ENCODE measurements at places on chromosomes 16 and 17.

DNA sequence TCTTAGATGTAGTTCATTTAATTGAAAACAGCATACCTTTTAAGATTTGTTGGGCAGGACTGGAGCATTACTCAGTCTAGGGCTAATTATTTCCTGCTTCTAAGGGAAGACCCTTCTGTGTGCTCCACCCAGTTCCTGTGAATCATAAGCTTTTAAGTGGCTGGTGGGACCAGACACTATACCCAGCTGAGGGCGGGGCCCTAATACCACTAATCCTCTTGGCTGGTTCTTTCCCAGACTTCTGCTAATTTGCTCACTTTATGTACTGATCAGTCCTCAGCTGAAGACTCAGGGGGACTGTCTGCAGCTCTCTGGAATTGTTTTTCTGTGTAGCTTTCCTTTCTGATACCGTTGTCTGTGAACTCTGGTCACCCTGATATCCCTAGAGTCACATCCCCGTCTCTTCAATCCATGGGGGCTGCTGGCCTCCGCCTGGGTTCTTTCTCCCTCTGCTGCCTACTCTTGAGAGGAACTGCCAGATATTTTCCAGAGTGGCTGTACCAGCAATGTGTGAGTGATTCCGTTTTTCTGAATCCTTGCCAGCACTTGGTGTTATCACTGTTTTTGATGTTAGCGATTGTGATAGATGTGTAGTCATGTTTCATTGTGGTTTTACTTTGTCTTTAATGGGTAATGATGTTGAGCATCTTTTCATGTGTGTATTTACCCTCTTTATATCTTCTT is 35.1 kb downstream of the MFSD11 start:
- DNase-seq, result no peak

GRCh38 chr17:45222996-45223538 is 1.4 kb downstream of the FMNL1 start:
- no peak for DNase-seq

DNA sequence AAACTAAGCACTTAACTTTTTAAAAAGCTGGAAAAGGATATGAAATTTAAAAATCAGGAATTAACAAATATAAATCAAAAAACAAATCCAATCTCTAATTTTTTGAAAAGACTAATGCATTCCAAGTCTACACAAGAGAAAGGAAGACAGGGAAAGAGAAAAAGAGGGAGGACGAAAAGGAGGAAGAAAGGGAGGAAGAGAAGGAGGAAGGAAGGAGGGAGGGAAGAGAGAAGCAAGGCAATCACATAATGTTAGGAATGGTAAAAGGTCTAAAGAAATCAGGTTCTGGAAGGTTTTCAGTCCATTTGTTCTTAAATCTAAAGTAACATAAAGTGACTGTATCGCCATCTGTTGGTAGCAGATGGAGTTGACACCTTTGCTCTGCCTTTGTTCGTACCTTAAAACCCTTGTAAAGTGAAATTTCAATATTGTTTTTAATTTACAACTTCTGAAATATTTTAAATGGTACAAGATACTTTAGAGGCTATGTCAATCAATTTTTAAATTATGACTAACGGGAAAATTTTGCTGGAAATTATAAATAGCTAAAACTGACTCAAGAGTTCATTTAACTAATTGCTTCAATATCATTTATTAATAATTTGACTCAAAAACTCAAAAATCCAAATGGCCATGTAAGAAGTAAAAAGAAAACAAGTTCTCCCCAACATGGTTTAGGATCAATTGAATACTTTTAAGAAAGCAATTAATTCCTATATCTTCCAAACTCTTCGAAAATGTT is 20.4 kb upstream of the CDYL2 start:
- DNase-seq, result peak; percentile 24

DNA sequence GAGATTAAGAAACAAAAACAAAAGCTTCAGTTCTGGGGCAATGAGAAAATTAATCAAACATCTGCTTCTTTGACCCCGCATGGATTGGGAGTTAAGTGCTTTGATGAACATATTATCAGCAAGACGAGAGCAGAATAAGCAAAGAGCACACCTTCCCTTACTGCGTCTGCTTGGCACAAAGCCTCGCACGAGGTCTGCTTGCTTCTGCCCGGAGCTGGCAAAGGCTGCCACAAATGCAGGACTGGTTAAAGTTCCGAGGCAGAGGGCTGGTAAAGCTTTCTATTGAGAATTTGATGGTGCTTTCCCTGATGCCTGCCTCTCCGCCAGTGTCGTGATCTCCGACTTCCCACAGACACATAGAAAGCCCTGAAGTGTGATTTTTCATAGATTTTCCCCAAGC is 17.0 kb downstream of the VAT1L start:
- DNase-seq, result no peak

DNA sequence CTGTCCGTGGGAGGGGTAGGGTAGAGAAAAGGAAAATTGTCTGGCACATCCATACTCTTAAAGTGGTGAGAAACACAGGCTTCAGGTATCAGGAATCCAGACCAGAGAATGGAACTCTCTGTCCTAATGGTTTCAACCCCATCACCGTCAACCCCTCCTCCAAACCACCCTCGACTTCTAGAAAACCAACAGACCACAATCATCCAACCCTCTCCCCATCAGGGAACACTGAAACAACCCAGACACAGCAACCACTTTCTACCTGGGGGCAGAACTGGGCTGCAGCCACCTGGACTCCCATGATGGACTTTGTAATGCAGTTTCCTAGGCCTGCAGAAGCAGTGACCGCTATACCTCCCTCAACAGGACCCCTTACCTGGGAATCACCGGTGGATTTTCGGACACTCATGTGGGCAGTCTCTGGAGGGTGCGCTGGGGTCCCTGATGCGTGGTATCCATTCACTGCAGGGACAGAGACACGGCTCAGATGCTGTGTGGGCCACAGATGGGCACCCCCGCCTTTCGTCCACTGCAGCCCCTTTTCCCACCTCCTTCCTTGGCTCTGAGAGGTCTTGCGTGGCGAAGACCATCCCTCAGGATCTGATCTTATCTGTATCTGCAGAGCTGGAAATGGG is 64.3 kb upstream of the RCVRN start:
- DNase-seq, result no peak

DNA sequence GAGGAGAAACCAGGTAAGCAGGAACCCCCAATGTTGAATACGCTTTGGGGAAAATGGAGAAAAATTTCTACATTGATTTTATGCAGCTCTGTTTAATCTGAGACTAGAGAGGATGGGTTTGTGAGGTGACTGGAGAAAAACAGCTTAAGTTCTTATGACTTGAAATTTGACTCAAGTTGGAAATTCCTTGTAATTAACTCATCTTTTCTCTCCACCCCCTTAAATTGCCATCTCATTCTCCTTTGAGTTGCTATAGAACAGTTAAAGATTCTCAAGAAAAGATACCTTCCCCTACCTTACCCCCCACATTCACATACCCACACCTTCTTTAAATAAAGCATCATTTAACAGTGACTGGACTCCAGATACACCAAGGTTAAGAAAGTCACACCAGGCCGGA is 24.2 kb downstream of the ZNRF1 start:
- DNase-seq, result no peak

DNA sequence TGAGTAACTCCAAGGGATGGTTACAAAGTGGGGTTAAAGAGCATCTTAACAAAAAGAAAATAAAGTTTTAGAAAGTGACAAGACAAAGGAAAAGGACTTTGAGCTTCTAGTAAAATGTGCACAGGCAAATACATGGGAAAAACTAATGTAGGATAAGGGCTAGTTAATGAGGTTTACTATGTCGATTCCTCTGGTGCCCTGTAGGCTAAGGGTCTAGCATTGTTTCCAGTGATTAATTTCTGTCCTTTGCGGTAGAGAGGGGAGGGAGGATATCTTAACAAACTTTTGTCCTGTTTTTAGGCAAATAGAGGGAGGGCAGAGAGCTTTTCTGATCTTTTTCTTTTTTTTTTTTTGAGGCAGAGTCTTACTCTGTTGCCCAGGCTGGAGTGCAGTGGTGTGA is 96.6 kb upstream of the SIAH1 start:
- DNase-seq, result no peak

DNA sequence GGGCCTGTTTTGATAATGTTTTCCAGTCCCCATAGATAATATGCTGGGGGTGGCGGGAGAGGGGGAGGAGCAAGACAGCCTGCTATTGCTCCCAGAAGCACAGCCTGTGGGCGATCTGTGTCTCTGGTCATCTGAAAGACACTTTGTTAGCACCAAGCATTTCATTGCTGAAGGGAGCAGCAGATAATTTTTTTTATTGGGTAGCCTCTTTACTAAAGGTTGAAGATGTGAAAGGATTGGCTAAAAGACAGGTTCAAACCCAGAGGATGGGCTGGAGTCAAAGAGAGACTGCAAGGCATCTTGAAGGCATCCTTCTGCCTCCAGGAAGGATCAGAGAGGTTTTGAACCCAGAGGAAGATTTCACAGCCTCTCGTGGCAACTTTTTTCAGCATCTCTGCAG is 60.6 kb downstream of the C17orf67 start:
- DNase-seq, result no peak

- DNase-seq, result no peak
Observed at GRCh38 chr16:57883953-57884654, 81.8 kb upstream of the KIFC3 start.

- peak; percentile 8 for DNase-seq
Observed at GRCh38 chr16:20849589-20850390, 43.5 kb downstream of the REXO5 start.

DNA sequence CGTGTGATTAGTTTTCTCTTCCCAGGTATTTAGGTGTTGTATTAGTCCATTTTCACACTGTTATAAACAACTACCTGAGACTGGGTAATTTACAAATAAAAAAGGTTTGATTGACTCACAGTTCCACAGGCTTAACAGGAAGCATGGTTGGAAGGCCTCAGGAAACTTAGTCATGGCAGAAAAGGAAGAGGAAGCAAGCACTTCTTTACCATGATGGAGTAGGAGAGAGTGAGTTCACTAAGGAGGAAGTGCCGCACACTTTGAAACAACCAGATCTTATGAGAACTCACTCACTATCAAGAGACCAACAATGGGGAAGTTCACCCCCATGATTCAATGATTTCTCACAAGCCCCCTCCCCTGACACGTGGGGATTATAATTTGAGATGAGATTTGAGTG is 1343.7 kb upstream of the GOT2 start:
- no peak for DNase-seq

DNA sequence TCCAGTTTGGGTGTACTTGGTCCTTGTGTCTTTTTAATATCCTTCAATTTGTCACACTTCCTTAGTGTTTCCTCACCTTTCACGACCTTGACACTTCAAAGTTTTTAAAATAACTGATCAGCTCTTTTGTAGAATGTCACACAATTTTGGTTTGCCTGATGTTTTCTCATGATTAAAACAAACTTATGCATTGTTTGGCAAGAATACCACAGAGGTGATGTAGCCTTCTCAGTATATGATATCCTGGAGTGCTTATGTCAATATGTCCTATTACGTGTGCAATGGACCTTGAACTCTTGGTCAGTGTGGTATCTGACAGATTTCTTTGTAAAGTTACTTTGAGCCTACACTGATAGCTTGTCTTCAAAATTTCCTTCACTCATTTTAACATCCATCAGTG is 297.4 kb downstream of the CNTNAP4 start:
- no peak for DNase-seq

GRCh38 chr16:86359571-86359970 is 150.8 kb upstream of the FOXF1 start:
- DNase-seq, result no peak

DNA sequence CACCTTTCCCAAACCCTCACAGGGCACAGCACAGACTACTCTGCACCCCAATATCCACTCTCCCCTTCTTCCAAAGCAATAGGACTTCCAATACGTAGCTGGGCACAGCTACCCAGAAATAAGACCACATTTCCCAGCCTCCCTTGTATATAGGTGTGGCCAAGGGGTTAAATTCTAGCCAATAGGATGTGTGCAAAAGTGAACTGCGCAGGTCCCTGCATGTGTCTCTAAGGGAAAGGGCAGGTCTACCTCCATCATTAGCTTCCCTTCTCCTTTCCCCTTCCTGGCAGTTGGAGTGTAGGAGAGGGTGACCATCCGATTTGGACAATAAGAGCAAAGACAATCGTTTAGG is 25.5 kb upstream of the SNN start:
- DNase-seq, result no peak

DNA sequence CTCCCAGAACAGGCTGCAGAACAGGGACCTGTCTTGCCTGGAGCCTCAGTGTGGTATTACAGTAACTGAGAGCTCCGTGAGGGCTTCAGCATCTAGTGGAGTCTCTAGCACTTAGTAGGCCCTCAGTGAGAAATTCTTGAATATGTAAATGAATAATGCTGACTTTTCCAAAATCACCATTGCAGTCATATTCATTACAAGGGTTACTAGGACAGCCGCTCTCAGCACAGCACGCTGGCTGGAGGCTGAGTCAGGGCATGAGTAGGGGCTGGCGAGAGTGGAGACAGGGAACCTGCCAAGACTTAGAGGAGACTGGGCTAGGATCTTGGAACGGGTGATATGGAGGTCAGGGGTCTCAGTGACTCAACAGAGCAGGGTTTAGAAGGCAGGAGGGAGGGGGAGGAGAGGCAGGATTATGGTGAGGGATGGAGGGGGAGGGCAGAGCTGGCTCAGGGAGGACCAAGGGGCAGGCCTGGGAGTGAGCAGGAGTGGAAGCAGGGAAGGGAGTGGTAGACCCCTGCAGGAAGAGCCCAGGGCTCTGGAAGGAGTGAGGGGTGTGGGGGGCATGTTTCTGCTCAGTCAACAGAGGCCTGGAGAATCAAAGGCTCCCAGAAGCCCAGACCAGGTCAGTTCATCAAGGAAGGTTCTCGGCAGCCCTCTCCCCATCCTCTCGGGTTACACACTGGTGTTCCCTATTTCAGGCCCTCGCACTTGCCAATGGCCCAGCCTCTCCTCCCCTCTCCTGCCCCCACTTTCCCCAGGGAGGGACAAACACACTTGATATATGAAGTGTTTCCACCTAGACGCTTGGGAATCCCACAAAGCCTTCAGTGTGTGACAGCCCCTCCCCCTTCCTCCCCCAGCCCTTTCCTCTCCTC is 42.3 kb downstream of the FZD2 start:
- DNase-seq, result no peak

DNA sequence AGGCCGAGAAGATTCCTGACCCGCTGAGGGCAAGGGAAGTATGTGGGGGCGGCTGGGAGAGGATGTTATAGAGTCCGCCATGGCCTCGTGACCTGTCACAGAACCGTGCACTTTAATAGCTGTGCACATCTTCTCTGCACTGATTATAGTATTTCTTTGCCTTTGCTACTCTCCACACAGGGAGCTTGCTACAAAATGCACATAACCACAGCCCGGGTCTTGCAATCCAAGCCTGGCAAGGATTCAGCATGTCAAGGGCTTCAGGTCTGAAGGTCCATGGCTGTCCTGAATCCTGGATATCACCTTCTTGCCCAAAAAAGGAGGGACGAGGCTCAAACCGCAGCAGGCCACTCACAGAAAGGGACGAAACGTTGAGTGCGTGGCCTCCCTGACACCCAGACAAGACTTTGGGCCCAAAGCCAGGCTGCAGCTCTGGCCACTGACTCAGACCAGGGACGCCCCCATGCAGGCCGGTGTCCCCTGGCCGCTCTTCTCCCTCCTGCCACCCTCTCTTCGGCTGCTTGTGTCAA is 43.7 kb downstream of the USP22 start:
- no peak for DNase-seq

GRCh38 chr17:74770498-74771318 is 5.4 kb downstream of the NAT9 start:
- no peak for DNase-seq

Measured in NCI-H2107 (cell line).